ENCODE measurements at places on chromosomes 11 and 22. TPM values are rescaled to one million over a fixed set of nuclear protein-coding genes. Genes with fewer than 3 reads are reported as not detected.

MMP10 gene
- 0.19 TPM for total RNA-seq

CARNS1 gene
- 0.05 TPM for total RNA-seq

MPZL2 gene
- 0.68 TPM for total RNA-seq

MICALL1 gene
- total RNA-seq, result 26.9 TPM

OR4D5 gene
- not detected for total RNA-seq

POTEH gene
- total RNA-seq, result not detected

CCDC87 gene
- 0.44 TPM for total RNA-seq

KCTD14 gene
- 0.54 TPM for total RNA-seq

PRG2 gene
- total RNA-seq, result not detected

SYT13 gene
- total RNA-seq, result not detected

ELMOD1 gene
- total RNA-seq, result not detected

OR51E2 gene
- total RNA-seq, result not detected

SLC5A12 gene
- not detected for total RNA-seq

OR5B21 gene
- total RNA-seq, result not detected

GGT5 gene
- total RNA-seq, result 255 TPM

ABCG4 gene
- 0.31 TPM for total RNA-seq

MFRP gene
- total RNA-seq, result 0.12 TPM

All from cardiac ventricle fibroblast (primary cell).